ENCODE measurements at places on chromosomes 7 and 10. TPM values are rescaled to one million over a fixed set of nuclear protein-coding genes. Genes with fewer than 3 reads are reported as not detected.

HOXA1 gene
- total RNA-seq = 1.2 TPM

AGBL3 gene
- not detected for total RNA-seq

DNA sequence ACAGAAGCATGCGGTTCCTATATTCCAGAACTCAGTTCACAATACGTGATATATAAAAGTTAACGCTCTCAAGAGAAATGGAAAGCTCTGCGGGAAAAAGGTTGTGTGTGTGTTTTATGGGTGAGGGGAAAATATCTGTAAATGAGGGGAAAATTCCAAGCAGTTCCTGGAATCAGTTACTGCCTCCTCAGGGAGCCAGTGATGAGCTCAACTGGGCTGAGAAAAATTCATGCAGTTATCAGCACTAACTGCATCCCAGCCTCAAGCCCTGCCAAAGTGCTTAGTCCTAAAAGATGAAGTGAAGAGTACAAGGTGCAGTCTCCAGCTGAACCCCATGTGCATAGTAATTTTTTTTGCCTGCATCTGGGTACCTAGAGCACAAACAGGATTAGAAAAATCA lies 191.9 kb downstream of the CDK14 start:
- DNase-seq = no peak

TAF3 gene
- total RNA-seq = 2.0 TPM

GRCh38 chr10:101047961-101048892 lies 13.6 kb upstream of the KAZALD1 start:
- no peak for DNase-seq

DNA sequence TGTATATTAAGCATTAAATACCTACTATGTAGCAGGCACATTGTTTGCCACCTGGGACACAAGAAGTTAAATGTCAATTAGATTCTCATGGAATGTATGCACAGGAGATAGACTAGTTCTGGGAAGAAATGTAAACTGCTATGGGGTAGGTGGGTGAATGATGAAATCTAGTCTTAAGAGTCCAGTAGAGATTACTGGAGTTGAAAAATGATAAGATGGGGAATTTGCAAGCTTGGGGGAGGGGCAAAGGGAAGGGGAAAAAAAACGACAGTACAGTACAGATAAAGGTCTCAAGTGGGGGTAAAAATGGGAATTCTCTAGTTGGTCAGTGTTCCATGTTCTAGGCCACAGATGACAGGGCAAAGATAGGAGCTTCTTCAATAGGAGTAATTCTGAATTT lies 94.4 kb downstream of the ATE1 start:
- DNase-seq = no peak

DNA sequence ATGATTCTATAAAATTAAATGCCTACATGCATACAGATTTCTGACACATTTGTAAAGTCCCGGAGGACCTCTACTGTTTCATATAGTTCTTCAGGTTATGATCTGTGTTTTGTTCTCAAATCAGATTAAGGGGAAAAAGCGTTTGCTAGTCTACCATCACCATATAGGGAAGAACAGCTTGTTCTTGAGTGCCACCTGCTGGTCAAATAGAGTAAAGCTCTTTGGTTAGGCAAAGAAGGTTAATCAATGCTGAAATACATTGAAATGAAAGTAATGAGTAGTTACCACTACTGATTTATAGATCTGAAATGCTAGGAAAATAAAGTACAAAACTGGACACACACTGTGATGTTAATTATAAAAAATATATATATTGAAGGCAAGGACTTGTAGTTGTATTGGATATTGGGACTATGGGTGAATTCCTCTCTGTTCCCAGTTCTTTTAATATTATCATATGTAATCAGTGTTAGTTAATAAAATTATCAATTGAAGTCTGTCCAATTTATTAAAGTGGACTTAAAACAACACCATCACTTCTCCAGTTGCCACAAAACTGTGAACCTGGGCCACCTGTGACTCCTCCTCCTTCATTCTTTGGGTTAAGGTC lies 72.6 kb upstream of the PDLIM1 start:
- DNase-seq = peak; percentile 66

GRCh38 chr7:1725199-1725690 lies 55.2 kb downstream of the ELFN1 start:
- no peak for DNase-seq

- peak; percentile 35 for DNase-seq
Observed at GRCh38 chr10:60414877-60415585, 25.4 kb upstream of the ANK3 start.

DNA sequence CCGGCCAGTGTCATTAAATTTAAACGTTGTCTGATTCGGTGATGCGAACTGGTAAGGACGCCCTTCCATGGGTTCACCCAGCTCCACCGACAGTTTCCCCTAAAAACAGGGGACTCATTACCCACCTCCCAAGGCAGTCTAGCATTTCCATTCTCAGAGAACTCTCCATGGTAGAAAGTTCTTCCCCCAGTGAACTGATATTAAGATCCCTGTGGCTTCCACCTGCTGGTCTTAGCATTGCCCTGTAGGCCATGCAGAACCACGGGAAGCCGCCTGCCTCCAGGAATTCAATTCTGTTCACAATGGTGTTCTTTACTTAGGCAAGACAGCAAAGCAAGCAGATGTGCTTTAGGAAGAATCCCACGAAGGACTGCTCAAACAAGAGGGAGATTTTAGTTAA lies 128.9 kb upstream of the NANOS1 start:
- no peak for DNase-seq

- no peak for DNase-seq
Observed at GRCh38 chr10:45265996-45266395, 49.4 kb downstream of the OR13A1 start.

GRCh38 chr7:9022456-9022855 lies 589.0 kb downstream of the NXPH1 start:
- no peak for DNase-seq

GRCh38 chr10:2974083-2974482 lies 93.3 kb upstream of the PFKP start:
- DNase-seq = no peak

- no peak for DNase-seq
Observed at GRCh38 chr10:510415-510881, 179.0 kb downstream of the DIP2C start.

GRCh38 chr10:17683541-17683940 lies 39.6 kb downstream of the STAM start:
- no peak for DNase-seq

GRCh38 chr10:6200440-6200733 lies 2.3 kb upstream of the PFKFB3 start:
- DNase-seq = no peak

LIPM gene
- not detected for total RNA-seq

CDHR1 gene
- 0.29 TPM for total RNA-seq

EPDR1 gene
- 226 TPM for total RNA-seq

GPR85 gene
- total RNA-seq = 2.7 TPM

ITPRID1 gene
- total RNA-seq = 0.39 TPM

GRCh38 chr10:95394161-95394880 lies 103.5 kb upstream of the PDLIM1 start:
- DNase-seq = peak; percentile 68

DNA sequence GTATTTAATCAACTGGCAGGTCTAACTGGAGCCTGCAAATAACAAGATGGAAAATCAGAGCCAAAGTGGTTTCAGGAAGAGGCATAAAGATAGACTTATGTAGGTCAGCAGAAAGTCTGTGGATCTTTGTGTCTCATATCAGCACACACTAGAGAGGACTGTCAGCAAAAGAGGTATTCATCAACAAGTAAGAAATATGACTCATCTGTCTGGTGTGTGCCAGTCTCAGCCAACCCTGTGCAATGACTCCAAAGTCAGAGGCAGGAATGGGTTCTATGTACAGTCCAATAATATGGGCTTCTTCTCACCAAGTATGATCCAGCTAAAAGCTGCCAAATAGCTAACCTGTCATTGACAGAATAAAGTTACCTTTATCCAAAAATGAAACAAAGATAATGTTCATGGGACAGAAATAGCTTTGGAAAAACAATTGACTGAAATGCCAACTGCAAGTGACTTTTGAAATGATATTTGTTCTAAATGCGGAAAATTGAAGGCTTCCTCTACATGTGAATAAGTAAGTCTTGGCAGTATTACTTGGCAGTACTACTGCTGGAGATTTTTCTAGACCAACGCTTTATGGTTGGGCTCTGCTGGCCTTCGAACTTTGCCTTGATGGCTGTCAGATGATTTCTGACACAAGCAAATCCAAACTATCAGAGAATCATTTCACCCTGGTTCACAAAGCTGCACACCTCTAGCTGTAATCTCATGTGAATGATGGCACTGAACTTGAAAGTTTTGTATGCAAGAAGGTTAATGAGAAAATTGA lies 272.3 kb upstream of the SEMA3C start:
- DNase-seq = peak; percentile 40

DNA sequence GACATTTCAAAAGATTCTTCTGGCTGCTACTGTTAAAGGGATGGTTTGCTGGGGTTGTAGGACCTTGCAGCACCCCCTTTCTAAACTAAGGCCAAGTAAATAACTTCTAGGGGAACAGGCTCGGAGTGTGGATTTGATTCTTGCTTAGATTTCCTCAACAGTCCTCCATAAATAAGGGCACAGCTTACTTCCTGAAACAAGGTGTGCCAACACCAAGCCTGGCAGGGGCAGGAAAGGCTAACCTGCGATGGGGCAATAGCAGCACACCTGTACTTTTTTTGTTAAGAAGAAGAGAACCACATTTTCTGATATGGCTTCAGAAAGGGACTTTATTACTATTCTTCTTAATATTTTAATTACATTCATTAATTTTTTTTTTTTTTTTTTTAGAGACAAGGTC lies 121.9 kb downstream of the RNF216 start:
- DNase-seq = no peak

DNA sequence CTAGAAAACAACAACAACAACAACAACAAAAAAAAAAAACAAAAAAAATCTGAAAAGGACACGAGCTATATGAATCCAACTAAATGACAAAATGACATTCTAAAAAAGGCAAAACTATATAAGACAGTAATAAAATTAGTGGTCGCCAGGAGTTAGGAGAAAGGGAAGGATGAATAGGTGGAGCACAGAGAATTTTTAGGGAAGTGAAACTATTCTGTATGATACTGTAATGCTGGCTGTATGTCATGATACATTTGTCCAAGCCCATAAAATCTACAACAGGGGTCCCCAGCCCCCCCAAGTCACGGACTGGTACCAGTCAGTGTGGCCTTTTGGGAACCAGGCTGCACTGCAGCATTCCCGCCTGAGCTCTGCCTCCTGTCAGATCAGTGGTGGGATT lies 2.8 kb upstream of the PUS7 start:
- no peak for DNase-seq

CLDN3 gene
- not detected for total RNA-seq

GRCh38 chr7:27875061-27875460 lies 135.1 kb downstream of the TAX1BP1 start:
- no peak for DNase-seq

DNA sequence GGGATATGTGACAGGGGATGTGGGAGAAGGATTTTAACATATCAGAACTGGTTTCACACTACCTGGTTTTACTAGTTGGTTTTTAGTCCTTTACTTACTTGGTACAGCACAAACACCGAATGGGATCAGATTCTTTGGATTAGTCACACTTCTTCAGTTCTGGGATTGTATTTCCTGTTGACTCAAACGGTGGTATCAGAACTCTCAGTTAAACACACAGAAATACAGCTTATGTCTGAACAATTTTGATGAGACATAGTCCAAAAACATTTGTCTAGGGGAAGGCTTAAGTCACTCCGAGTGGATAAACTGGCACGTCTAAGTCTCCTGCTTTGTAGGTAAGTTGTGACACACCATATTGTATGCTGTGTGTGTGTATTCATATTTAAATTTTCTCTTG lies 480.5 kb downstream of the PHTF2 start:
- peak; percentile 61 for DNase-seq

DNA sequence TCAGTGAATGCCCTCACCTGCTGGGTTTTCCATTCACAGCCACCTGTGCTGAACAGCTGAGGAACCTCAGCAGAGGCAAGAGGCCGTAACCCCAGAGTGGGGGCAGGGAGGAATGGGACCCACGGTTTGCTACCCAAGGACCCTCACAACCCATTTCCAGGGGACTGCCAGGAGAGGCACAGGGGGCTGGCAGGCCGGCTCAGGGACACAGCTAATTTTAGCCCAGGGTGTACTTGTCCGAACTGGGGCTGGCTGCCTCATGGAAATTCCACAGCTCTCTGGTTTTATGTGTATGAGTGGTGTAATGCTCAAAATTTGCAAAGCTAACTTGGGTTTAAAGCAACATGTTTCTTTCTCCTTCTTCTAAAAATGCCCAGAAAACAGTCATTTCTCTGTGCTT lies 42.2 kb downstream of the MINDY4 start:
- DNase-seq = no peak

GRCh38 chr10:5537684-5538083 lies 12.9 kb downstream of the CALML3 start:
- DNase-seq = no peak

HHEX gene
- total RNA-seq = not detected

DNA sequence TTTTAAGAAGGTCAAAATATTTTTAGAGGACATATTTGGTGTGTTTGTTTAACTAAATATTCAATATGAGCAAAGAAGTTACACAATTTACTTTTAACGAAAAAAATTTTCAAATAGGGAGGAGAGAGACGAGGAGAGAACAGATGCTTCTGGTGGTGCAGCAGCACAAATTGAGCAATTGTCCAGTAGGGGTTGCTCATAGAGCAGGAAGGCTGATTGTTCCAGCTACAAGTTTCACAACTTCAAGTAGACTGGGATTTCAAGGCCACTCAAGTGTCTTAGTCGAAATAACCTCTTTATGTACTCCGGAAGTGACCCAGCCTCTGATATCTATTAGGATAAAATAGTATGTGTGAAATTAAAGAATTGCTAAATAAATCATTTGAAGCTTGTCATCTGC lies 197.9 kb downstream of the HDAC9 start:
- DNase-seq = peak; percentile 91
